ENCODE measurements at places on chromosomes 13 and 19.
A peak's percentile ranks its signal among the peaks of the same experiment; 100 is the strongest.

- no peak for DNase-seq
Measured at GRCh38 chr13:109642358-109642757, 144.0 kb downstream of the IRS2 start.

DNA sequence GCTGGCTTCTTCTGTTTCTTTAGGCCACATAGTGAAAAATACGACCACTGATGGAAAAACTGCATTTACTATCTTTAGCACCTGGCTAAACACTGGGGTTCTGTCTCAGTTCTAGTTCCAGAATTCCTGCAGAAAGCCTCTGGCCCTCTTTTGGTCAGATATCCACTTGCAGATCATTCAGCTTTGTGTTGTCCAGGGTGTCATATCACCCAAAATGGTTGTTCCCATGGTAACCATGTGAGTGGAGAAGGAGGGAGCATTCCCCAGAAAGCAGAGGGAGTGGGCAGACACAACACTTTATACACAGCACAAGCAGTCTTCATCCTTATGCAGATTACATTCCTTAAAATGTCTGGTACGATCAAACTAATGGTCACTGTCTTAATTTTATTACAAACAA is 73.5 kb downstream of the CAB39L start:
- peak; percentile 20 for DNase-seq

DNA sequence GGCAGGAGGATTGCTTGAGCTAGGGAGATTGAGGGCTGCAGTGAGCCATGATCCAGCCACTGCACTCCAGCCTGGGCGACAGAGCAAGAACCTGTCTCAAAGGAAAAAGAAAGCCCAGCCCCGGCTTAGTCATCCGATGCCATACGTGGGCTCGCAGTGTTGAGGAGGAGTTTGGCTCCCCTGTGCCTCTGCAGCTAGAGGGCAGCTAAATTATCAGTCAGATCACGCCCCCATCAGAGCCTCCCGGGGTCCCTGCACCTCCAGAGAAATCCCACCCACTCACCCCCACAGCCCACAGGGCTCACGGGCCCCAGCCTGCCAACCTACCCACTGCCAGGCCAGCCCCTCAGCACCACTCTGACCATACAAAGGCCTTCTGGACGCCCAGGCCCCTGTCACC is 27.6 kb downstream of the MAU2 start:
- no peak for DNase-seq

- DNase-seq, result no peak
Measured at GRCh38 chr19:16608290-16608739, 19.7 kb downstream of the MED26 start.

- no peak for DNase-seq
Measured at GRCh38 chr13:61358599-61358998, 57.0 kb downstream of the PCDH20 start.

DNA sequence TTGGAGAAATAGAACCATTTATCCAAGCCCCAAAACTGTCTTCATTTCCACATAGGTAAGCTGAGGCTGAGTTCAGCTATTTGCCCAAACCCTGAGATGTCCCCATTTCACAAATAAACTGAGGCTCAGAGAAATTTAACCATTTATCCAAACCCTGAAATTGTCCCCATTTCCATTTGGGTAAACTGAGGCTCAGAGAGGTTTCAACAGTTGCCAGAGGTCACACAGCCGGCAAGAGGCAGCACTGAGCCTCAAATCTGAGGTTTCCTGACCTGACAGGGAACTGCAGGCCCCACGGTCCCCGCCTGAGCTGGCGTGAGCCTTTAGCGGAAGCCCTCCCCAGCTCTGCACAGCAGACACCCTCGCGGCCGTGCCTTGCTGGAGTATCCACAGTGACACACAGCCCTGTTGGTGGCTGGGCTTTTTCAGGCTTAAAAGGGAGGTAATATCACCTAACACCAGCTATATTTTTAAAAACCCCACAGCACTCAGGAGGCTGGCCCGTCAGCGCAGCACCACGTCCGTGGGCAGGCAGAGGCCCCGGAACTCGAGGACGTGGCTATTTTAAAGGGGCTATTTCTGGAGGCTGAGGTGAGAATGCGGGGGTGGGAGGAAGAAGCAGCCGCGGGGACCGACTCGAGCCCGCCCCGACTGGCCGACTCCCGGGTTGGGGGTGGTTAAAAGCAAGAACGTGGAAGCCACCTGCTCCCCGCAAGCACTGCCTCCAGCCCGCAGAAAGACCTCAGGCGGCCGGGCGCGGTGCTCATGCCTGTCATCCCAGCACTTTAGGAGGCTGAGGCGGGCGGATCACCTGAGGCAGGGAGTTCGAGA is 18.5 kb downstream of the PTPRS start:
- DNase-seq, result no peak

- DNase-seq, result no peak
Measured at GRCh38 chr13:98997738-98998641, 20.1 kb upstream of the DOCK9 start.

GRCh38 chr13:36829753-36830152 is 10.7 kb downstream of the RFXAP start:
- no peak for DNase-seq

- DNase-seq, result no peak
Measured at GRCh38 chr19:19169236-19170052, 619 bp downstream of the MEF2B start.

DNA sequence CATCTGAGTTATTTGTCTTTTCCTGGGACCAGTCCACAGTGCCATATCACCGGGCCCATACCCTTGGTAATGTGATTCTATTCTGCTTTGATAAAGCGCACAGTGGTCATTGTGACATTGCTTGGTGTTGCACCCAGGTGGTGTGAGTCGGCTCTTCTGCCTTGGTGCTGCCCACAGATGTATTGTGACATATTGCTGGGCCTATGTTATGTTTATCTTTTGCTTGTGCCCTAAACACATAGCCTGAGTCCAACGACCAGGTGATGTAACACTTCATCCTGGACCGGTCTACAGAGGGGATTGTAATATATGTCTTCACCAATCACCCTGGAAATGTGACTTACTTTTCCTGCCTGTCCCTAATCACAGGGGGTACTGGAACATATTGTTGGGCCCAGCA is 23.7 kb upstream of the ZNF254 start:
- DNase-seq, result no peak

GRCh38 chr19:1340681-1341469 is 42.8 kb upstream of the NDUFS7 start:
- no peak for DNase-seq

- no peak for DNase-seq
Measured at GRCh38 chr13:102593466-102593865, 3.3 kb upstream of the TPP2 start.

DNA sequence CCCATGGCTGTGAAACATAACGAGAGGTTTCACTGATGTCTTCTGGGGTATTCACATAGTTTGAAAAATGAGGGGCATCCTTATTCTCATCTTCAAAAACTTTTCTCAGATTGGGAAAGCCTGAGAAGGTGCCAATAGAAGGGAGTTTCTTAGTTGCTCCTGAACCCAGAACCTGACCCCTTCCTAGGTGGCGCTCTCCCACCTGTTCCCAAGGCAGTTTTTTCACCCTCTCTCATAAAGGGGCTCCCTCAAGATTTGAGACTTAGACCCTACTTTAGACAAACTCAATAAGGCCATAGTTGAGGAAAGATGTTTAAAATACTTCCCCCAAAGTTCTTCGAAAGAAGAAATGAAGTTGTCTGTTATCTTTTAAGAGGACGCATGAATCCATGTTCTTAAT is 142.2 kb downstream of the FGF9 start:
- no peak for DNase-seq

DNA sequence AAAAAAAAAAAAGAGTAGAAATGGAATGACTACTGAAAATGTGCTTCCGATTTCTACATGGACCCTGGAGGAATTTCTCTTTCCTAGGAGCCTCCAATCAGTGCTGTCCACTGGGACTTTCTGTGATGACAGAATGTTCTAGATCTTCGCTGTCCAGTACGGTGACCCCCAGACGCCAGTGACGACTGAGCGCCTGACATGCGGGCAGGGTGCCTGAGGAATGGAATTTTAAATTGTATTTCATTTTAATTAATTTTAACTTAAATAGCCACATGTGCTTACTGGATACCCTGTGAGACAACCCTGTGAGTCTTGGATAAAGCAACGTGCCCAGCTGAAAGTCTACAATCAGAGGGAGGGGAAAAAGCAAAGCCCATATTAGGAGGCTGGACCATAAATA is 4.1 kb upstream of the TLE6 start:
- DNase-seq, result no peak

DNA sequence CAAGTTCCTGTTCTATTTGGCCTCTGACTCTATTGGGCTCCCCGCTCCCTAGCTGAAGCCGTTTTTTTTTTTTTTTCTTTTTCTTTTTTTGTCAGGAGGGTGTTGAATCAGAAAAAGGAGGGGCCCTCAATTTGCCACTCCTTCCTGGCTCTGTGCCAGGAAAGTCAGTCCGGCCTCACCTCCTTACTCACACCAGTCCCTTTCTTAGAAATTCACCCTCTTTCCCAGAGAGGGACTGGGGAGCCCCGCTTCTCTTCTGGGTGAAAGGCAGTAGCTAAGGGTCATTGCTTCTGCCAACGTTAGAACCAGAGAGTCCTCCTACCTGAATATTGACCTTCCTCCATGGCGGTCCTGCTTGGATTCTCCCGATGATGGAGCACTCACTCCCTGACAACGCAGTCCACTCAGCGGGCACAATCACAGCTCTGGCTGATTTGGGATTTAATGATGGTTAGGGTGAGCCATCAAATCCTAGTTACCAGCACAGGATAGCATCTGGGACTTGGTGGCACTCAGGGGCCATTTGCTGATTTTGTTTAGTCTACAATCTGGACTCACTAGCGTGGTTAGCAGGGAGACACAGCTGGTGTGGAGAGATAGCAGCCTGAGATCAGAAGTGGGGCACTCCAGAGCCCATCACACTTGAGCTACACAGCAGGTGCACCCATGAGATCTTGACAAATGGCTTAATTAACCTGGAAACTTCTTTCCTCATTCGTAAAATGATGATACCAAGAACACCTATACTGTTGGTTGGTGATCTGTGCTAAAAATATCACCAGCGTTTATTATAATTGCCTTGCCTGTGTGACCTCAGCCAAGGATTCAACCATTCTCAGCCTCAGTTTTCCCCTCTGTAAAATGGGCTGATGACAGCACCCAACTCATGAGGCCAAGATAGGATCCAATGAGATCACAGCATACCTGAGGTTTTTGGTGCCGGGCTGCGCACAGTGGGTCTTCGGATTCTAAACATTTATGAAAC is 2.2 kb downstream of the FCER2 start:
- no peak for DNase-seq

DNA sequence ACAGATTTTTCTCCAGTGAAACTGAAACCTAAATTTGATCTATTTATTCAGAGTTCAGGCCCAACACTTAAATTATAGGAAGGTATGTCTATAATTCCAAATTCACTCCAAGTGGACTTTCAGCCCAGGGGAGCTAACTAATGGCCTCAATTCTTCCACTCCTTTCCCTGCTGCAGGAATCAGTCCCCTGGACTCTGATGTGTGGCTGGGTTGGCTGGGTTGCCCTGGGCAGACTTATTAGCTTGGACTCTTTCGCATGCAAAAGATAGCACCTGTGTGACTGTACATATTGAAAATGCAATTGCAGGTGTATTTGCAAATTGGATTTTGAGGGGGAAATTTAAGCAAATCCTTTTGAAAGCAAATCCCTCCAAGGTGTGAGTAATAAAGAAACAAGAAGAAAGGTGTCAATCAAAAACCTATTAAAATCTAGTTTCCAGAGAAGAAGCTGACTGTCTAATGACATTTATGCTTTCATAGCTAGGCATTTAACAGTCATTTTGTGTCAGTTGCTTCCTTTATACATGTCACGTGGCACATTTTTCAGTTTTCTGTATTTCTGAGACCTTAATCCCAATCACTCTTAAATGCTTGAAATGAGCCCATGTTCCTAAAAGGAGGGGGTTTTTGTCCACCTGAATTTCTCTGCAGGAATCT is 42.7 kb downstream of the KLF5 start:
- DNase-seq, result no peak
